ENCODE measurements at places on chromosomes 7 and 10.

- DNase-seq: no peak
These were observed 7.0 kb upstream of the DLX6 start for GRCh38 chr7:96998333-96998732.

DNA sequence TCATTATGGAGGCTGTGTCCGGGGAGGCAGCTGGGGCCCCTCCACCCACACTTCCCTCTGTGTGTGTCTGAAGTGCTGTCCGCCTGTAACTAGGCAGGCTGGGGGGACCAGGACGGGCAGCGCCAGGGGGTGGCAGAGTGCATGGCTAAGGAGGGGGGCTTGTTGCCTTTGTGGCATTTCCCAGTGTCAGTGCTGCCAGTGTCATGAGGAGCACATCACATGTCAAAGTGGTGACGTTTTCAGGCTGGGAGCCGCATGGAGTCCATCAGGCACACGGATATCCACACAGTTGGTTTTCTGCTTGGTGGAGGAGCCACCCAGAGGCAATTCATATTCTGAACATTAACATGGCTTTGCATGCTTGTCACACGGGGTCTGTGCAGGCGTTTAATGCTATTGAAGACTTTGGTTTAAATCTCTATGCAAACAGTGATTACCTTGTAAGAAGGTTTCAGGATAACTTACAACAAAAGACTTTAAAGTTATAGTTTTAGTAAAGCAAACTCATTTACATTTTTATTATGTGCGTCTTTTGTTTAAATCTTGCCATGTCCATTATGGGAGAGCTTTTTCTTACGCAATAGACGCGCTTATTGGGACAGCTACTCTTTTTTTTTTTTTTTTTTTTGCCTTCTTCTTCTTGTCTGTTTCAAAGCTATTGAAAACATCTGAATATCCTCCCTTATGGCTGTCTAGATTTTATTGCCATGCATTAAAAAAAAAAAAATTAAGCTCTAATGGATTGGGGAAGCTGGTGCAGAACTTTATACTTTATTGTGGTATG is 52.9 kb downstream of the C10orf67 start:
- no peak for DNase-seq

DNA sequence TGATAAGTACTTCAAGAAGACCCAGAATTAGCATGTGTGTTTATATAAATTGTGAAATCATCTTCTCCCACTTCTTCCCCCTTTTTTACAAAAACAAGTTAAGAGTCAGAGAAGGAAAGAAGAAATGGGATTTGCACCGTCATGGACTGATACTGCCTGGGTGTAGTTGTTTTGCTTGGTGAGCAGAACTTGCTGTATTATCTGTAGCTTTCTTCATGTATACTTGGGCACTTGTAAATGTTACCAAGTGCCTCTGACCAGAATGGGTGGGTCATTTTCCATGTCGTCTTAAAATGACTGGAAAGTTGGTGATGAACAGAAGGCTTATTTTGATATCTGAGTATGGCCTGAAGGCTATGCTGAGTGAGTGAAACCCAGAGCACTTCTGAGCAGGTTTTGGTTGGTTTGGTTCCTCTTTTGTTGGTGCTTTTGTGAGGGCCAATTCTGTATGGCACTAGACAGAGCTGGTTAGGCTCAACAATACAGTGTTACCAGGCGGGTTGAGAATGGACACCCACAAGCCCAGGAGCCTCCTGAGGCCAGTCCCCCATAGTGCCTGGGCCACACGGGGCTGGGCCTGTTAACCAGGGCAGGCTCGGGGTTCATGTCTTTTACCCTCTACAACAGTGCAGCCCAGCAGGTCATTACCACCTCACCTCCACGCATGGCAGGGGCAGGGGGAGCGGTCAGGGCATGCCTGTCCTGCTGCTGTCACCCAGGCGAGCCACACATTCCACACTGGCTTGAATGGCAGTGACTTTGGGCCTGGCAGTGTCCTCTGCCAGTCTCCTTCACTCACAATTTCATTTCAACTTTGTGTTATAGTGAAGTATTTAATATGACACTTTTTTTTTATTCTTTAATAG is 115.1 kb downstream of the CCNY start:
- DNase-seq: no peak

GRCh38 chr10:132169766-132170560 is 16.8 kb upstream of the DPYSL4 start:
- DNase-seq: no peak

GRCh38 chr7:29642494-29643155 is 79.0 kb downstream of the PRR15 start:
- no peak for DNase-seq

DNA sequence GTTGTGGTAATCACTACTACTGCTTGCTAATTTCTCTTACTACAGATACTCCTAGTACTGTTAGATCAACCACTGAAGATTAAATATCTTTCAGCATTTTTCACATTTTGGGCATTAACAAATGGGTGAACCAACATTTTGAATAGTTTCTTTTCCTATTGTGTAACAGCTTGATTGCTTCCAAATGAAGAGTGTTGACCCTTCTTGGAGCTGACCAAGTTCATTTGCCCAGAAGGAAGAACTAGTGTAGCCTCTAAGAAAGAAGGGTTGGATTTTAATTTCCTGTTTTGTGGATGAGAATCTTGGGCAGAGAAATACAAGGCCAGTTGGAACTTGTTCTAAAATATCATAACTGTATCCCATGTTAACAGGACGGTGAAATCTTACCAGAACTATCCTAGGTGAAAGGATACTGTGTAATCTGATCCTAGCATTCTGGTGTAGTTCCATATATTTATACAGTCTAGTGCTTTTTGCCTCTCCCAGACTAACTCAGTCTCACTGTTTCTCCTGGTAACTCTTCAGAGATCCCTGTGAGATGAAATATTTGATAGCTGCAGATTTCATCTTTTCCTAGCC is 37.3 kb downstream of the SND1 start:
- DNase-seq: no peak

GRCh38 chr7:1675036-1675671 is 5.1 kb downstream of the ELFN1 start:
- no peak for DNase-seq

GRCh38 chr10:111440501-111440900 is 363.7 kb downstream of the ADRA2A start:
- no peak for DNase-seq

GRCh38 chr10:26046073-26046700 is 112.2 kb downstream of the MYO3A start:
- DNase-seq: no peak

- no peak for DNase-seq
These were observed 25.2 kb upstream of the ITPRID1 start for GRCh38 chr7:31488562-31489203.

DNA sequence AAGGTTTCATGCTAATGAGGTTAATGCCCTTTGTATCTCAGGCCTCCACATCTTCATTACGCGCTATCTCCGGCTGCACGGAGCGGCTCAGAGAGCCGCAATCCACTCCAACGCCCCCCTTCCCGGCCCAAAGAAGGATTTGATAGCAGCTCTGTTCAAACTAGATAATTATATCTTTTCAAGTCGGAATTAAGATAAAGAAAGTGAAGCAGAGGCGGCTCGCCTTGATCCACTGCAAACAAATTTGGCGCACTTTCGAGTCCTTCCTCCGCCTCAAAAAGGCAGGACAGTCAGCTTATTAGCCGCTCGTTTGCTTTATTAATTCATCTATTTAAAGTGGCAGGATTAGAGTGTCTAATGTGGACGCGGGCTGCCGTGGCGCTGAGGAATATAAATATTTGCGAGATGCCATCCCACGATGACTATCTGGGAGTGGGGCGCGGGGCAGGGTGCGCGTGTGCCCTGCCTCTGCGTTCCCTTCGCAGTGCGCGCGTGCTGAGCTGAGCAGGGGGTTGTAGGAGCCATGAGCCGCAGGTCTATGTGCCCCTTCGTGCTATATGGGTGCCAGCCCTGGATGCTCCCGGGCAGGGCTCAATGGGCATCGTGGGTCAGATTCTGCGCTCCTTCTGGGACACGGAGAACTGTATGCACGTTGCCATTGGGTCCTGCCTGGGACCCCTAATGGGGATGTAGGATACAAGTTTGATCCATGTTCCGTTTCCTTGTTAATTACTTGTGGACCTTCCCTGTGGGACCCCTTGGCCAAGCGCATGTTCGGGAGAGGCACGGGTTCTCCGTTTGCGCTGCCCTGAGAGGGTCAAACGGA is 9.0 kb downstream of the EMX2 start:
- no peak for DNase-seq

GRCh38 chr10:17811146-17811865 is 2.2 kb downstream of the MRC1 start:
- DNase-seq: no peak

DNA sequence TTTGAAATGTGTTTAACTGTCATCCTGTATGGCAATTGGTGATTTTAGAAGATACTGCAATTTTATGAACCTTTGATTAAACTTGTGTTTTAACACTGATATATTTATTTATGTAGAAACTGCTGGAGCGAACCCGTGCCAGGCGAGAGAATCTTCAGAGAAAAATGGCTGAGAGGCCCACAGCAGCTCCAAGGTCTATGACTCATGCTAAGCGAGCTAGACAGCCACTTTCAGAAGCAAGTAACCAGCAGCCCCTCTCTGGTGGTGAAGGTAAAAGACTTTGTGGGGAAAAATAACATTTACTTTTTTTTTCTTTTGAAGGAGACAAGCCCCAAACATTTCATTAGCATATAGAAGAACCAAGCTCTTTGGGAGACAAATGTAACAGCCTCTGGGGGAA is 6.5 kb downstream of the ANLN start:
- DNase-seq: no peak

GRCh38 chr7:90677486-90678404 is 81.6 kb downstream of the CDK14 start:
- DNase-seq: no peak

- DNase-seq: no peak
These were observed 10.9 kb downstream of the ANLN start for GRCh38 chr7:36400606-36401005.

DNA sequence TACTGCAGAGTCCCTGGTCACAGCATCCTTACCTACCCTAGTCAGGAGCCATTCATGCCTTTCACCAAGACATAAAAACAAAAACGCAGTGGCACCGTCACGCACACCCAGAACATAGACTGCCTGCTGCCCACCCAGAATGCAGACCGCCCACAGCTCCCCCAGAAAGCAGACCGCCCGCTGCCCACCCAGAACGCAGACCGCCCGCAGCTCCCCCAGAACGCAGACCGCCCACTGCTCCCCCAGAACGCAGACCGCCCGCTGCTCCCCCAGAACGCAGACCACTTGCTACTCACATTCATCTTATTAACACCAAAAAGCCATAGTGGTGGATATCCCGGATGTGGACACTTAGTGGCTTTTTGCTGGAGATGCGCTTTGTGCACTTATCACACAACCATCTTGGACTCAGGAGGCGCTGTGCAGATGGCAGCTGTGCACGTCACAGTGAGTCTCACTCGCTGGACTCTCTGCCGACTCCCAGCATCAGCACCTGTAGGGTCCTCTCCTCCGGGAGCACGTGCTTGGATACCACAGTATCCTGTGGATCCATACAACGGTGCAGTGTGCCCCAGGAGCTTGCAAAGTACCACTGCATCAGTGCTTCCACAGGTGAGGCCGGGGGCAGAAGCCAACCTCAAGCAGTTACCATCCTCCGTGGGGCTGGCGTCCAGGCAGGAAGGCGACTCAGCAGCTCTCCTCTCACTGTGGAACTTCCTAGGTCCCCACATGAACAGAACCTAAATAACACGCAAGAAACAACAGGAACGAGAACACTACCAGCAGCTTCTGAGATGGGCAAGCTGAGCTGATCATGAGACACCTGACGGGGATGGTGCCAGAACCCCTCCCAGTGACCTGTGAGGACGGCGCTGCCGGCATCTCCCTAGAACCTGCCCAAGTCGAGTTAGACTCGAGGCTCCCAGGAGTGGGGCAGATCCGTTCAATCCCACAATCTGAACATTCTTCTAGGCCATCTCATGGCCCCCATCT is 161.0 kb downstream of the DIP2C start:
- DNase-seq: no peak

DNA sequence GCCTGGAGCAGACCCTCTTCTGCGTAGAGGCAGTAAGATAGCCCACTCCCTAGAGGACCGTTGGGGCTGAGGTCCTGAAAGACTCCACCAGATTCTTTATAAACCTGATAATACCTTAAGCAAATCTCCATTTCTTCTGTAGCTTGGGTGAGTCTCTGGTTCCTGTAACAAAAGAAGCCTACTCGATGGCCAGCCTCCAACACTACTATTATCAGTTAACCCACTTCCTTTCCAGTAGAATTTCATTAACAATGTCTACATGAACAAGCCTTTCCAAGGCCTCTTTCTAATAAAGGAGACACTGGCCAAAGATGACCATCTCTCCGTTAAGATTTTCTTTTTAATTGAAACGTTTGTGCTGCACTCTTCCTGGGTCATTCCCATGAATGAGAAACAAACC is 201.7 kb upstream of the KCTD7 start:
- no peak for DNase-seq

GRCh38 chr7:2017481-2017891 is 215.3 kb downstream of the MAD1L1 start:
- DNase-seq: no peak

DNA sequence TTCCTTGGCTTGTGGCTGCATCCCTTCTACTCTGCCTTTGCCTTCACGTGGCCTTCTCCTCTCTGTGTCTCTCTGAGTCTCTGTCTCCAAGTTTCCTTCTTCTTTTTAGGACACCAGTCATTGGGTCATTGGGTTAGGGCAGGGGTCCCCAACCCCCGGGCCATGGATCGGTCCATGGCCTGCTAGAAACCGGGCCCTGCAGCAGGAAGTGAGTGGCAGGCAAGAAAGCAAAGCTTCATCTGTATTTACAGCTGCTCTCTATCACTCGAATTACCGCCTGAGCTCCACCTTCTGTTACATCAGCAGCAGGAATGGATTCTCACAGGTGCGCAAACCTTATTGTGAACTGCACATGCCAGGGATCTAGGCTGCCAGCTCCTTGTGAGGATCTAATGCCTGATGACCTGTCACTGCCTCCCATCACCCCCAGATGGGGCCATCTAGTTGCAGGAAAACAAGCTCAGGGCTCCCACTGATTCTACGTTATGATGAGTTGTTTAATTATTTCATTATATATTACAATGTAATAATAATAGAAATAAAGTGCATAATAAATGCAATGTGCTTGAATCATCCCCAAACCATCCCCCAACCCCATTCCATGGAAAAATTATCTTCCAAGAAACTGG is 47.9 kb upstream of the DOCK1 start:
- DNase-seq: no peak

DNA sequence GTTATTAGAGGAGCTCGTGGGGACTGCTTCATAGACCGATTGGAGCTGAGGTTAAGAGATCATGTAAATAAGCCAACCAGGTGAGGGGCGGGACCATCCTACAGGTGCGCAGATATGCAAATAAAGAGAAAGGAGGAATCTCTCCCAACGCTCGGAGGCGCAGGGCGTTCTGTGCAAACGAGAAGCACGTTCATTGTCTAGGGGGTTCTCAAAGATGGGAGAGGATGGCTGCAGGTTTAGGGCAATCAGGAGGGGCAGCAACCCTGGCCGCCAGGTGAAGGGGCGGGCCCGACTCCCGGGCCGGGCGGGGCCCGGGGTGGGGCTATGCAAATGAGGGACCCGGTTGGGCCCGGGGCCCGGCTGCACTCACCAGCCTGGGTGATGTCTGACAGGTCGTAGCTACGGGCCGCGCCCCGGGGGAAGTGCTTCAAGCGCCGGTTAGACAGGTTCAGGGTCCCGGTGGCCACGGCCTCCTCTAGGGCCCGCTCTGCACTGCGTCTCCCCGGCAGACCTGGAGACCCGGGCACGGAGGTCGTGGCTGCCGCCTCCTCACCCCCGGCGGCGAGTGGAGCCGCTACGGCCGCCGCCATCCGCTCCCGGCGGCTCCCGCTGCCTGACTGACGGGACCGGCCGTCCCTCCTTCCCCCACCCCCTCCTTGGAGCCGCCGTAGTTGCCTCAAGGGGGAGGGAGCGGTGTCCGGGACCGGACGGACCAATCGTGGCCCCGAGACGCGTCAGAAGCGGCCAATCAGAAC is at the start of gene LRCH4:
TSS of gene LRCH4 (minus strand) at position 619 of the 755 bp plus-strand sequence. CDS start at position 590, 29 bp downstream.
- DNase-seq: peak; percentile 69

GRCh38 chr7:25384788-25385505 is 156.7 kb upstream of the NPVF start:
- no peak for DNase-seq
